Globus pallidus (tissue), 1 donor: ENCODE measurements at places on chromosomes 11 and 22.

GRCh38 chr22:39314251-39314971 lies 5.0 kb downstream of the RPL3 start:
- DNase-seq, result no peak

GRCh38 chr11:61769169-61769920 lies 16.9 kb downstream of the MYRF start:
- DNase-seq, result no peak

DNA sequence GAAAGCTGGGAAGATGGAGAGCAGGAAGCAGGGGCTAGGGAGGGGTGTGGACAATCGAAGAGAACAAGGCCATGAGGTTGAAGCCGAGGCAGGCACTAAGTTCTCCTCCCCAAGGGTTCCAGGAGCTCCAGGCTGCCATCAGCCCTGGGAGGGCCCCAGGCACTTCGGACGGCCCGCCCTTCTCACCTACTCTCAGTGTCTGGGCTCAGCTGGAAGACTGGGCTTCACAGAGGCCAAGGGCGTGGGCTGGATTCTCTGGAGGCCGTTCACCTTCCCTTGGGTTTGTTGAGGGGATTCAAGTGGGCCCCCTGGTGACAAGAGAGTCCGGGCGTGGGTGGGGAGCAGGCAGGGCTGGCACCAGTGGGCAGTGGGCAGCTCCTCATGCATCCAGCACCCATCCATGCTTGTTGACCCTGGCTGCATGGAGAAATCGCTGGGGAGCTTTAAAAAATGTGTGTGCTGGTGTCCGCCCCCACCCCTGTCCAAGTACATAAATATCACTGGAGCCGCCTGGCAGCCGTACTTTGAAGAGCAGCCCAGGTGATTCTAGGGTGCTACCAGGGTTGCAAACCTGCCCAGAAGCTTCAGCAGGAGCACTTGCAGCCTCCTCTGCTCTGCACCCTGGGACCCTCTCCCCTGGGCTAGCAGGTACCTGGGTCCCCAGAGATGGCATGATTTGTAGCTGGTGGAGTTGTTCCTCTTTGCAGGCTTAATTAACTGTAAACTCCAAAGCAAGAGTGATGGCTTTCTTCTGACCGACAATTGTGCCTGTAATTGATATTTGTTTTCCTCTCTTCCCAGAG lies 74.3 kb downstream of the RTL6 start:
- DNase-seq, result no peak

DNA sequence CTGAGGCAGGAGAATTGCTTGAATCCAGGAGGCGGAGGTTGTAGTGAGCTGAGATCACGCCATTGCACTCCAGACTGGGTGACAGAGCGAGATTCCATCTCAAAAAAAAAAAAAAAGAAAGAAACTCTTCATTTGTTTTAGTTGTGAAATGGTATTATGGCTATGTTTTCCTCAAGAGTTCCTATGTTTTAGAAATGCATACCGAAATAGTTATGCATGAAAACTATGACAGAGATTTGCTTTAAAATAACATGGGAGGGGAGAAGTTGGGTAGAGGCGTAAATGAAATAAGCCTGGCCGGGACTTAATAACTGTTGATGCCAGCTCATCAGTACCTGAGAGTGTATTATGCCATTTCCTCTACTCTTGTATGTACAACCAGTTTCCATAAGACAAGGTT lies 48.3 kb downstream of the FEZ1 start:
- no peak for DNase-seq

DNA sequence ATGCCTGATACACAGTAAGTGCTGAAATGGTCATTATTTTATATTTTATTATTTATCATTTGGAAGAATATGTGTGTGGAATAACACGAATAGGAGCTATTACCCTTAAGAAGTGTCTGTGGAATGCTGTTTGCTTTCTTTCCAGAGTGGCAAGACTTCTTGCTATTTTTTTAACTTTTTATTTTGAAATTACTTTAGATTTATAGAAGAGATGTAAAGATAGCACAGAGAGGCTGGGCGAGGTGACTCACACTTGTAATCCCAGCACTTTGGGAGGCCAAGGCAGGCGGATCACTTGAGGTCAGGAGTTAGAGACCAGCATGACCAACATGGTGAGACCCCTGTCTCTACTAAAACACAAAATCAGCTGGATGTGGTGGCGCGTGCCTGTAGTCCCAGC lies 58.9 kb upstream of the PAX6 start:
- no peak for DNase-seq

- DNase-seq, result peak; percentile 92
Observed at GRCh38 chr11:63871962-63872799, 33.3 kb downstream of the MARK2 start.

GRCh38 chr11:105823495-105824033 lies 198.5 kb downstream of the MSANTD4 start:
- DNase-seq, result no peak

GRCh38 chr11:80973786-80974185 lies 1533.0 kb upstream of the TENM4 start:
- DNase-seq, result no peak

- DNase-seq, result no peak
Observed at GRCh38 chr22:43498856-43499253, 87.0 kb downstream of the MPPED1 start.

DNA sequence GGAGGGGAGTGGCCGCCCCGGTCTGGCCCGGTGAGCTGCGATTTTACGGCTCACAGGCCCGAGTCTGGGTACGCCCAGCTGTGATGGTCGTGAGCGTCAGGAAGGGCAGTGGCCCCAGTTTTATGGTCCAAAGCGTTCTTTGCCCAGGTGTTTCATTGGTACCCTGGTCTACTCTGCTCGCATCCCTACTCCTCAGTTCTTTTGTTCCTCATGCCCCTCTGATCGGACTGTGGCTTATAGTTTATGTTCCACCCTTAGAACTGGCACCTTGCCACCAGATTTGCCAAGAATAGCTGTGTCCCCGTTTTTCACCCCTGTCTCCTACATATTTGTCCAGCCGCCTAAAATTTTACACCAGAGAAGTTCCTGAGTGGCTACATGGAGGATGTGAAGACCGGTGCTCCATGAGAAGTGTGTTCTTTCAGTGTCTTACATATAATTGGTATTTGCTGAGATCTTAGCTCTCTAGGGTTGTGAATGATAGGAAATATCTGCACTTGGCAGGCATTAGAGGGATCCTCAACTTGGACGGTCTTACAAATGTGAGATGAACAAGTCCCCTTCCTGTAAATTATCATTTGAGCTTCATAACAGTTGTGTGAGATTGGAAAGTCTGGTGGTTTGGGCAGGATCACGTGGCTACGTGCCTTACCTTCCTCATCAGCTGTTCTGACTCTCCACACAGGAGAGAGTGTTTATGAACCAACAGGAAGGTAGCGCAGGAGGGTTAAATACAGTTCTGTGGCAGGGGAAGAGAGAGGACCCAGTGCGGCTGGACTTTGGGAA lies 1.1 kb downstream of the PANX1 start:
- DNase-seq, result no peak

- DNase-seq, result no peak
Observed at GRCh38 chr11:114623720-114624119, 28.1 kb upstream of the NXPE4 start.
